Liver (tissue), 10 donors: ENCODE measurements at places on chromosomes 1 and 21.

GRCh38 chr1:22132517-22133235, 10.2 kb downstream of the WNT4 start:
- H3K36me3 ChIP-seq, result no peaks in the 10 kb centered on the region
- peaks cover 2% of the 10 kb centered on the region for H3K4me1 ChIP-seq
- H3K27ac ChIP-seq, result no peak overlapping the region
- H3K4me3 ChIP-seq, result no peak overlapping the region
- H3K27me3 ChIP-seq, result no peaks in the 10 kb centered on the region

- H3K4me3 ChIP-seq, result no peak overlapping the region
- no peak for DNase-seq
- no peak overlapping the region for H3K27ac ChIP-seq
Observed at GRCh38 chr1:14572861-14573260, 25.6 kb upstream of the KAZN start.

DNA sequence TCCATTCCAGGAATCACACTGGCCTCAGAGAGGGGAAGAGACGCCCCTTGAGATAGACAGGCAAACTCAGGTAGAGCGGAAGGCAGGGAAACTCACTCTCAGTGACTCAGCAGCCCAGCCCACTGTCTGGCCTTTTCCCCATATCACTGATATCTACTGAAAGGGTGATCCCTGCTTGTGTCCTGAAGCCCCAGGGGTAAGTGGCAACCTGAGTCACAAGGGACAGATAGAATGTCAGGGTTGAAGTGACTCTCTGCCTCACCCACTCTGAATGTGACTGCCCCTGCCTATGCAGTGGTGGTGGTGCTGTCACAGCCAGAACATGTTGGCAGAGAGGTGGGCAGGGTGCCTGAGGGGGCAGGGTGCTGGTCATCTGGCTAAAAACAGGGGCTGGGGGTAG, 157.5 kb upstream of the FGGY start:
- H3K27ac ChIP-seq, result no peak overlapping the region
- no peak for DNase-seq
- no peaks in the 10 kb centered on the region for H3K27me3 ChIP-seq
- H3K4me1 ChIP-seq, result peaks cover 3% of the 10 kb centered on the region

DNA sequence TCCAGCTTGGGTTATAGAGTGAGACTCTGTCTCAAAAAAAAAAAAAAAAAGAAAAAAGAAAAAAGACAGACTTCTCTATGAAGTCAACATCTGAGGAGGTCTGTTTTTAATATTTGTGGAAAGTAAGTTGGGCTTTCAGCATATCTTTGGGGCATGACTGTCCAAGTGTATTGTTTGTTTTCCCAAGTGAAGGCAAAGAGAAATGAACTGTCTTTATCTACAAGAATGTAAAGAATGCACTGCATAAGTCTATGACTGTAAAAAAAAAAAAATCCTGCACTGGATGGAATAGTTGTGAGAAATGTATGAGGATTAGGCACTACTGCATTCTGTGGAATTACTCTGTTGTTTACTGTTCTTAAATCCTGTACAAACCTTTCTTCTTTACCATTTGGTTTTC, 45.6 kb upstream of the TMEM61 start:
- no peaks in the 10 kb centered on the region for H3K36me3 ChIP-seq
- peaks cover 3% of the 10 kb centered on the region for H3K4me1 ChIP-seq
- H3K27me3 ChIP-seq, result no peaks in the 10 kb centered on the region
- H3K27ac ChIP-seq, result no peak overlapping the region

- H3K4me3 ChIP-seq, result no peak overlapping the region
- peaks cover 34% of the 10 kb centered on the region for H3K36me3 ChIP-seq
- H3K27ac ChIP-seq, result peak overlapping the region; percentile 88
- peaks cover 48% of the 10 kb centered on the region for H3K4me1 ChIP-seq
- H3K27me3 ChIP-seq, result no peaks in the 10 kb centered on the region
Observed at GRCh38 chr1:19080721-19081120, 124.2 kb upstream of the IFFO2 start.

DNA sequence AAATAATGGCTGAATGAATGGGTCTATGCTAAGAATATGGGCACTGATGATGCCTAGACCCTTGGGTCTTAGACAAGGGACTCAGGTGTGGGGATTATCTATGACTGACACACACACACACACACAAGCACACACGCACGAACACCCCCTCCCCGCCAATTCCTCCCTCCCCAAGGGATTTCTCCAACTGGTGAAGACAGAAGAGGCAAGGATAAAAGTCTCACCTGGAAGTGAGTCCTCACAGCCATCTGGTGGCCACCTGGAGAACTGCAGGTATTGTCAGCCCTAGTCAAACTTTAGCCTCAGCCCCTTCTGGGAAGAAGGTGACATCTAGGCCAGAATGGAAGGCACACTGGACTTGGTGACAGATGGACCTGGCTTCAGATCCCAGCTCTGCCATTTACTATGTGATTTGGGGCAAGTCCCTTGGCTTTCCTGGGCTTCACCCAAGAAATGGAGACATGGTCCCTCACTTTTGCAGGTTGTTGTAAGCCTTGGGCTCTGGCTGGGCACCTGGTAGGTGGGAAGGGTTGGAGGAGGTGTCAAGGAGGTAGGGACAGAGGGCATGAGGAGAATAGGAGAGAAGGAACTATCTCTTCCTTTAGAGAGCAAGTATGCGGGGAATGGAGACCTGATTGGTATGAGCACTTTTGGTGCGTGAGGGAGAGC, 4.0 kb upstream of the GPR3 start:
- peaks cover 5% of the 10 kb centered on the region for H3K4me1 ChIP-seq
- H3K27ac ChIP-seq, result no peak overlapping the region
- H3K36me3 ChIP-seq, result no peaks in the 10 kb centered on the region
- H3K27me3 ChIP-seq, result no peaks in the 10 kb centered on the region
- DNase-seq, result peak; percentile 76
- H3K4me3 ChIP-seq, result no peak overlapping the region

- no peak overlapping the region for H3K27ac ChIP-seq
- H3K27me3 ChIP-seq, result no peaks in the 10 kb centered on the region
- H3K4me1 ChIP-seq, result no peaks in the 10 kb centered on the region
- DNase-seq, result no peak
Observed at GRCh38 chr1:218305472-218306064, 20.5 kb downstream of the RRP15 start.

DNA sequence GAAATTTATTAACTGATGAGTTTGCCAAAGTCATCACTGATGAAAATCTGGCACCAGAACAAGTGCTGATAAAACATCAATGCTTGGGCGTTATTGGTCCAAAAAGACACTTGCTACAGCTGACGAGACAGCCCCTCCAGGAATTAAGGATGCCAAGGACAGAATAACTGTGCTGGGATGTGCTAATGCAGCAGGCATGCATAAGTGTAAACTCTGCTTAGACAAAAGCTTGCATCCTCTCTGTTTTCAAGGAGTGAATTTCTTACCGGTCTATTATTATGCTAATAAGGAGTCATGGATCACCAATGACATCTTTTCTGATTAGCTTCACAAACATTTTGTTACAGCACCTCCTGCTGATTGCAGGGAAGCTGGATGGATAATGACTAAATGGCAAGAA, 402.0 kb downstream of the LTN1 start:
- no peak overlapping the region for H3K27ac ChIP-seq
- no peaks in the 10 kb centered on the region for H3K4me1 ChIP-seq
- no peaks in the 10 kb centered on the region for H3K27me3 ChIP-seq
- no peak for DNase-seq

DNA sequence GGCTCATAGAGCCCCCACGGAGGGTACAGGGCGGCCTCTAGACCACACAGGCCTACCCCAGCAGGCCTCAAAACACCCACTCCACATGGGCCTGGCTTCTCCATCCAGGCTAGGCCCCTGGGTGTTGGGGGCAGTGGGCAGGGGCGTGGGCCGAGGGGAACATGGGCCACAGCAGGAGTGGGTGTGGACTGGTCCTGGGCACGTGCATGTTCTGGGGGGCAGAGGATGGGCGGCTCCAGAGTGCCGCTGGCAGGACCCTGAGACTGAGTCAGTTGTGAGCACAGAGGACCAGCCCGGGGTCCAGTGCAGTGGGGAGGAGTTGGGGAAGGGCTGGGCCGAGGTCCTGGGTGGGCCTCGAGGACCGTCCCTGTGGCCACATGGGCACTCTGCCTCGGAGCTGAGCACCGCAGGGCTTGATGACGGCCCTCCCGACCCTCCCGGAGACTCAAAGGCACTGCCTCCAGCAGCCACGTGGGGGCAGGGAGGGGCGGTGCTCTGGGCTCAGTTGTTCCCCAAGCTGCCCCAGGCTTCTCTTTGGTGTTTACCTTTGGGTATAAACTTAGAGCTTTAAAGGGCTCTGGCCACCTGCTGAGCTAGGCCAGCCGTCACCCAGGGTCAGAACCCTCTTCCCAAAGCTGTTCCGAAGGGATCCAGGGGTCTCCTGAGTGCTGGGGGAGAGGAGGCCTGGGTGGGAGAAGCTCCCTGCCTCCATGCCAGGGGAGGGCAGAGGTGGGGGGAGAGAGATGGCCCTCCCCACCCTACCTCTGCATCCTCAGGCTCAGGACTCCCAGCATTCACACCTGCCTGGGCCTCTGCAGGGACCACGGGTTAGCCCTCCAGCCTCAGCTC, 79.9 kb downstream of the MORN1 start:
- no peak overlapping the region for H3K4me3 ChIP-seq
- peak; percentile 66 for DNase-seq
- no peak overlapping the region for H3K27ac ChIP-seq
- no peaks in the 10 kb centered on the region for H3K27me3 ChIP-seq
- H3K4me1 ChIP-seq, result peaks cover 5% of the 10 kb centered on the region

GRCh38 chr1:112060261-112060660, 70.8 kb upstream of the KCND3 start:
- H3K36me3 ChIP-seq, result no peaks in the 10 kb centered on the region
- no peak for DNase-seq
- no peaks in the 10 kb centered on the region for H3K27me3 ChIP-seq

DNA sequence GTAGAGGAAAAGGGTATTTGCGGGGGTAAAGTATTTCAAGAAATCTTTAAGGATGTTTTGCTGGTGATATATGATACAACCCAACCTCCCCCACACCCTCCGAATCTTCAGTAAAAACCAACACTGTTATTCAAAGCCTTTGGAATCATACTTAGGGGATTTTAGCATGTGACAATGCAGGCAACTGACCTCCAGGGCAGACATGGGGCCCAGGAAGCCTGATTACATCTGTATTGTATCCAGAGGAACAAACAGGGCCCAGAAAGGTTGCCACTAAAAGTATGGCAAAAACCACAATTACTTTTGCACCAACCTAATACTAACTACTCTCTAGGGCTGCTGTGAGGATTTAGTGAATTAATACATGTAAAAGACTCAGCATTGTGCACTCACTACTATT, 43.9 kb upstream of the CNN3 start:
- no peaks in the 10 kb centered on the region for H3K36me3 ChIP-seq
- DNase-seq, result no peak

- H3K36me3 ChIP-seq, result no peaks in the 10 kb centered on the region
- H3K4me1 ChIP-seq, result no peaks in the 10 kb centered on the region
- H3K27ac ChIP-seq, result no peak overlapping the region
- DNase-seq, result no peak
- H3K4me3 ChIP-seq, result no peak overlapping the region
- no peaks in the 10 kb centered on the region for H3K27me3 ChIP-seq
Observed at GRCh38 chr1:216306830-216307229, 116.4 kb downstream of the USH2A start.

DNA sequence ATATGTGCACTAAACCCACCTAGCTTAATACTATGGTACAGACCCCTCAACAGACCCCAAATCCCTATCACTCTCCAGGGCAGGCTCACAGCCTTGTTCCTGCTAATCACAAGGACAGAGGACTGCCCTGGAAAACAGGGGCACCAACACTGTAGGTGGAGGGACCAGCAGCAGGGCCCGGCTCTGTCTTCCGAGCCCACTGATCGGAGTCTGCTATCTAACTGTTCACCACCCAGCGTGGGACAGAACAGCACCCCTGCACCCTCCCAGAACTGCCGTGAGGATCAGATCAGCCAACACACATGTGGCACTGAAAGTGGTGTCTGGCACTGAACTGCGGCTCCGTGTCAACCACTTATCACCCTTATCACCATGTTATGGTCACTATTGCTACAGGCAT, 6.2 kb downstream of the WDR4 start:
- no peaks in the 10 kb centered on the region for H3K27me3 ChIP-seq
- DNase-seq, result no peak
- H3K4me1 ChIP-seq, result peaks cover 1% of the 10 kb centered on the region
- H3K27ac ChIP-seq, result no peak overlapping the region
- peaks cover 37% of the 10 kb centered on the region for H3K36me3 ChIP-seq

DNA sequence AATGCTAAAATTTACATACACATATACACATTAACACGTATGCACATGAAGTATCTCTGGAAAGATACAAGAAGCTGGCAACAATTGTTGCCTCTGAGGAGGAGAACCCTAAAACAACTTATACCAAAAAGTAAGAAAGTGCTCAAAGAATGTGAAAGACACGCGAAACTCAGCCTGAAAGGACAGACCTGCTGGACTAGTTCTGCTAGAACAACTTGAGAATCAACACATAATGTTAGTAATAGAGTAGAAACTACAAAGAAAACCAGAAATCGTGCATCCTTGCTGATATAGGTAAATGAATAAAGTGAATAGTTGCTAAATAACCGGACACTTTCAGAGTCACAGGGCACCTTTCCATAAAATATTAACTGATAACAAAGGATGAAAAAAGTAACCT, 242.5 kb downstream of the RERE start:
- no peaks in the 10 kb centered on the region for H3K36me3 ChIP-seq
- H3K4me1 ChIP-seq, result peaks cover 20% of the 10 kb centered on the region
- no peak overlapping the region for H3K27ac ChIP-seq

DNA sequence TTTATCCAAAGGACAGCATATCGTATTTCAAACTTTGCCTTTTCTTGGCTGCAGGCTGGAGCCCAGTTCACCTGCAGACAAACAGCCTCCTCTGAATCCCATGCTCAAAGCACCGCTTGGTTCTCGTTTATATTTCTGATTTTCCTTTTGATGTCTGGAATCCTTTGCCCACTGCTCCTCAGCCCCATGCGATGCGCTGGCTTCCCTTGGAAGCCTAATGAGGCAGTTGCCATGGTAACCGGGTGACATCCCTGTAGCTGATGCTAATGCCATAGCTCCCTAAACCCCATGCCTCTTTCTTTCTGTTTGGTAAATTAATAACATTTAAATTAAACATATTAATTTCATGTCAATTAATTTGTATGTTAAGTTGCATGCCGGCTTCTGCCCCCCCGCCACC, 327.1 kb downstream of the PRDM2 start:
- H3K4me1 ChIP-seq, result no peaks in the 10 kb centered on the region
- DNase-seq, result no peak
- H3K36me3 ChIP-seq, result no peaks in the 10 kb centered on the region
- no peak overlapping the region for H3K27ac ChIP-seq
- no peaks in the 10 kb centered on the region for H3K27me3 ChIP-seq
- H3K4me3 ChIP-seq, result no peak overlapping the region

DNA sequence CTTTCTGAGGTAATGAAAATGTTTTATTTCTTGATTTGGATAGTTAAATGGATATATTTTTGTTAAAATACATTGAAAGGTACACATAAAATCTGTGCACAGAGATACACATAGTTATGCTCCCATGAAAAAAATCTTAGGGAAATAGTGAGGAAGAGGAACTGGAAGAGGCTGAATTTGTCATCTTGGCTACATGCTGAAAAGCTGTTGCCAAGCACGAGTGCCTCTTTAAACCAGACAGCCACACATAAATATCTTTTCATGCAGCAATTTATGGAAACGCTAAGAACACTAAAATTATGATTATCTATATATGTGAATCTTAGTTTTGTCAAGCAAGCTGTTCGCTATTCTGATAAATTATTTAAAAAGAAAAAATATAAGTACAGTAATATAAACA, 12.8 kb upstream of the ADAR start:
- no peaks in the 10 kb centered on the region for H3K36me3 ChIP-seq
- no peak overlapping the region for H3K27ac ChIP-seq
- no peak overlapping the region for H3K4me3 ChIP-seq
- H3K4me1 ChIP-seq, result peaks cover 2% of the 10 kb centered on the region
- no peaks in the 10 kb centered on the region for H3K27me3 ChIP-seq
